AG04450 (cell line): ENCODE measurements at places on chromosomes 13 and 19.

DNA sequence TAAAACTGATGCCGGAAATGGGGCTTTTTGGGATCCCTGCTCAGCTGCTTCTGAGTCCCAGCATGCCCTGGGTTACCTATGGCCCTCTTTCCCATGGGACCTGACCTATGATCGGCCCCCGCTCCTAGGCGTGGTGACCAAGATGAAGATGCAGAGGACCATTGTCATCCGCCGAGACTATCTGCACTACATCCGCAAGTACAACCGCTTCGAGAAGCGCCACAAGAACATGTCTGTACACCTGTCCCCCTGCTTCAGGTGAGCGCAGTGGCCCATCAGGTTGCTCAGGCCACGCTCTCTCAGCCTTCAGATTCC is 1.5 kb downstream of the RPS11 start:
- DNase-seq, result no peak

DNA sequence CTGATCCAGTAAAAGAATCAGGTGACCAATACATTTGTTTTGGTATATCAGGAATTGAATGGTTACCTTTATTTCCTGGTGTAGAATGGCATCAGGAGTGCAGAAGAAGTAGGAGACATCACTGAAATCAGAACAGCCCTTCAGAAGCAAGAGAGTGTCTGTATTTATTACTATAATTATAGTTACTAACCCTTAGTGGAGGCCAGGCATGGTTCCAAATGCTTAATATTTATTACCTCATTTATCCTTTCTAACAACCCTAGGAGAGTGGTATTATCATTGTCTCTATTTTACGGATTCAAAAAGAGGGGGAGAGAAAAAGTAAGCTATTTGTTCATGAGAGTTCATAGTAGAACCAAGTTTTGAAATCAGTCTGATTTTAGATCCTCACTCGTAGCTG is 1292.9 kb downstream of the PCDH9 start:
- DNase-seq, result no peak

DNA sequence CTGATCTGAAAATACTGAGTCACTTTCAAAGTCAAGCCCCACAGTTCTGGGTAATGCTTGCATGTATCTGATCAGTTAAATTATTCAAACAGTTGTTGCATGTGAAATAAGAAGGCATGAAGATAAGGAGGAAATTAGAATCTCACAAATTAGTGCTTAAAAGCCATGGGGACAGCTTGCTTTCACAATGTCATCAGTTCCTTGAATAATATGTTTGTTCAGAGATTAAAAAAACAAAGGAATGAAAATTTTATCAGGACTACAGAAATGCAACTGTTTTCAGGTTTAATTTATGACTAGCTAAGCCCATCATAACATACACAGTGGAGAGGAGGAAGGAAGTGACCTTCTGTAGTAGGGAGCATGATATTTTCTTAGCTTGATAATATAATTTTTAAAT is 150.1 kb downstream of the OXGR1 start:
- no peak for DNase-seq

DNA sequence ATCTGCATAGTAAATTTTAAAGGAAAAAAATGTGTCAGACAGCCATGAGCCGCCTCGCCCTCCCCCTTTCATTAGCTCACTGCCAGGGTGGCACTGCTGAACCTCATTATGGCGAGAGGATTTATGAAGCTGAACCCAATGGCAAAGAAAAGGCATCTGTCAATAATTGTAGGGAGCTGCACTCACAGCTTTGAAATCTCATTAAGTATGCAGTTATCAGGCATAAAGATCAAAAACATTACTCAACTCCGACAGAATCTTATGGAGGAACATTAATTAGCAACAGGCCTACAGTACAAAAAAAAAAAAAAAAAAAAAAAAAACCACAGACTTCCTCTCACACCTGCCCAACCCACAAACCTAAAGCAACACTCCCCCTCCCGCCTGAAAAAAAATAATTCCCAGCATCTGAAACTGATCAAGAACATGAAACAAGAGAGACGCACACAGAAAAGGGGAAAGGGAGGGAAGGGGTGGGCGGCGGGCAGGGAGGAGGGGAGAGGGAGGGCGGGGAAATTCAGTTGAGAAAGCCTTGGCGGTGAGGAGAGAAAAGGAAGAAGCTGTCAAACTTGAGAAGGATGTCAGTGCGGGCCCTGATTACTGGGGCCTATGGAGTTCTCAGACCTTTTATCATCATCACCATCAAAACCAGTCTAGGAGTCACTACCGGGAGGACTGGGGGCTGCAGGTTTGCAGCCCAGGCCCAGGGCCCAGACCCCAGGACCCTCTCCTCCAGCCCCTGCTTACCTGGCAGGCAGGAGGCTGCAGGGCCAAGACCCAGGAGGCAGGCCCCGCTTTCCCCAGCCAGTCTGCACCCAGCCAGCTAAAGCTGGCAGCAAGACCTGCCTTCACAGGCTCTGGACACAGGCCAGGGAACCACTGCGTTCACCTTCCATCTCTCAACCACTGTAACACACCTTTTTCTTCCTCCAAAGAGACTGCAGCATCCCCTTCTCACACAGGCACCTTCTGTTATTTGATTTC is 8.9 kb downstream of the TSHZ3 start:
- DNase-seq, result no peak

DNA sequence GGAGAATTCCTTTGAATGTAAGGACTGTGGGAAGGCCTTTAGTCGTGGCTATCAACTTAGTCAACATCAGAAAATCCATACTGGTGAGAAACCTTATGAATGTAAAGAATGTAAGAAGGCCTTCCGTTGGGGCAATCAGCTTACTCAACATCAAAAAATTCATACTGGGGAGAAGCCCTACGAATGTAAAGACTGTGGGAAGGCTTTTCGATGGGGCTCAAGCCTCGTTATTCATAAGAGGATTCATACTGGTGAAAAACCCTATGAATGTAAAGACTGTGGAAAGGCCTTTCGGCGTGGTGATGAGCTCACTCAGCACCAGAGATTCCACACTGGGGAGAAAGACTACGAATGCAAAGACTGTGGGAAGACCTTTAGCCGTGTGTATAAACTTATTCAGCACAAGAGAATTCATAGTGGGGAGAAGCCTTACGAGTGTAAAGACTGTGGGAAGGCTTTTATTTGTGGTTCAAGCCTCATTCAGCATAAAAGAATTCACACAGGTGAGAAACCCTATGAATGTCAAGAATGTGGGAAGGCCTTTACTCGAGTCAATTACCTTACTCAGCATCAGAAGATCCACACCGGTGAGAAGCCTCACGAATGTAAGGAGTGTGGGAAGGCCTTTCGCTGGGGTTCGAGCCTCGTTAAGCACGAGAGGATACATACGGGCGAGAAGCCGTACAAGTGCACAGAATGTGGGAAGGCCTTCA is 39.2 kb downstream of the ZNF331 start:
- no peak for DNase-seq

GRCh38 chr19:38155453-38155852 is 68.6 kb downstream of the DPF1 start:
- no peak for DNase-seq
